SHP77 (cell line): ENCODE measurements at places on chromosomes 2 and 18.

DNA sequence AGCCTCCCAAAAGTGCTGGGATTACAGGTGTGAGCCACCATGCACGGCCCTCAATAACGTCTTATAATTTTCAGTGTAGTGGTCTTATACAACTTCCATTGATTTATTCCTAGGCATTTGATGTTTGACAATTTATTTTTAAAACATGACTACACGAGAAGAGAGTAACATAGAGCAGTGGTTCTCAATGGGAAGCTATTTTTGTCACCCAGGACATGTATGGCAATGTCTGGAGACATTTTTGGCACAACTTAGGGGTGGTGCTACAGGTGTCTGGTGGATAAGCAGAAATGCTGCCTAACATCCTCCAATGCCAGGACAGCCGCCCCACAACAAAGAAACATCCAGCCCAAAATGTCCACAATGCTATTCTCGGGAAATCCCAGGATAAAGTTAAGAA, 12.7 kb upstream of the ANXA4 start:
- no peak for DNase-seq

GRCh38 chr2:60230037-60230436, 323.4 kb downstream of the BCL11A start:
- no peak for DNase-seq

- DNase-seq = no peak
Observed at GRCh38 chr2:149164296-149164695, 125.8 kb downstream of the LYPD6B start.

GRCh38 chr18:59264121-59264571, 9.1 kb downstream of the RAX start:
- DNase-seq = no peak

- no peak for DNase-seq
Observed at GRCh38 chr2:138000009-138000408, 35.7 kb downstream of the HNMT start.

GRCh38 chr2:239311132-239312040, 89.4 kb downstream of the HDAC4 start:
- DNase-seq = peak; percentile 89

DNA sequence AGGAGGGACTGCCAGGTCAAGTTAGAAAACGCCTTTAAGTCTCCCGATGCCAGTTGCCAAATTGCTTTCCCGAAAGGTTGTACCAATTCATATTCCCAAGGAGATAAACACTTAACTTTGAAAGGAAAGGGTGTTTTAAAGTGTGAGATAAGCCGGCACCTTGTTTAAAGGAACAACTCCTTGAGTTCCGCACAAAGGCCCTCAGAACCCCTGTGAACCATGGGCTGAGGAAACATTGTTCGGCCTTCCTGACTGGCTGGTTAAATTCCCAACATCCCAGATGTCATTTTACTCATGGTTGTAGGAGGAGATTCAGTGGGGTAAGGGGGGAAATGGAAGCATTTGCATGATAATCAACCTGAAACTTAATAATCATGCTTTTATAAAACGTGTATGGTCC, 126.6 kb downstream of the BCL11A start:
- DNase-seq = no peak

DNA sequence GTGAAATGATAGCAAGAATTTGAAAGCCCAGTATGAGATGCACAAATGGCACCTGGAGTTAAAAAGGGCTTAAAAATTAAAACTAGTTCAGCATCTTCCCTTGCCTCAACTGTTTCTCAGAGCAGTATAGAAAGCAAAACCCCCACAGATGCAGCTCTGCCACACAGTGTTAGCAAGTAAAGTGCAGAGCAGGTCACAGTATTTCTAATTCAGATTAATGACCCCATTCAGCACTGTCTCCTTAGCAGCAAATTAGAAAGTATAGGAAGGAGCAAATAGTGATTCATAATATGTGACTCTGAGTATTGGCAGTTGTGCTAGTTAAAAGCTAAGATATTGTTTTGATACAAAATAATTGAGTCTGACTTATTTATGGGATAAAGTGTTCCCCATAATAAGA, 73.8 kb upstream of the CCDC85A start:
- DNase-seq = no peak

- no peak for DNase-seq
Observed at GRCh38 chr2:96884299-96885094, 14.6 kb upstream of the SEMA4C start.

DNA sequence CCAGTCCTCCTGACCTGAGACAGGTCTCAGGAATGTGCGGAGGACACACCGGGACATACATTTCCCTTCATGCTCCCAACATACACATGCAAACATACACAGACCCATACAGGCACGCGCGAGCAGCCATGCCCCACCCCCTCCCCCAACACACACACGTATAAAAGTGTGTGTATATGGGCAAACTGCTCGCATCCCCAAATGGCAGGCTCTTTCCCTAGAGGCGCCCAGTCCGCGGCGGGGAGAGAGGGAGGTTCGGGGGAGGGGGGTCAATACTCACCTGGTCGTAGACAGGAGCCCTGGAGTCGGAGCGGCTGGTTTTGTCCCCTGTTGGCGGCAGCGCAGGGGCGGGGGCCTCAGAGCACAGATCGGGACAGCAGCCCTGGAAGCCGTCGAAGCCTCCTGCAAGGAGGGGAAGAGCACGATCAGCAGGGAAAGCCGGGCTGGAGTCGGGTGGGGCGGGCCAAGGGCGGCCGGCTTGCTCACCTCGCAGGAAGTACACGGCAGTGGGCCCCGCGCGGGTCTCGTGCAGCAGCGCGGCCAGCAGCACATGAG, 682 bp downstream of the DUSP2 start:
- DNase-seq = no peak

- no peak for DNase-seq
Observed at GRCh38 chr2:26487192-26487591, 9.3 kb upstream of the OTOF start.

- no peak for DNase-seq
Observed at GRCh38 chr18:58557008-58557435, 71.9 kb downstream of the ALPK2 start.

GRCh38 chr2:95062242-95063085, 37.0 kb downstream of the MAL start:
- DNase-seq = peak; percentile 60
